ENCODE measurements at places on chromosomes 12 and 14. TPM values are rescaled to one million over a fixed set of nuclear protein-coding genes. Genes with fewer than 3 reads are reported as not detected.

DNA sequence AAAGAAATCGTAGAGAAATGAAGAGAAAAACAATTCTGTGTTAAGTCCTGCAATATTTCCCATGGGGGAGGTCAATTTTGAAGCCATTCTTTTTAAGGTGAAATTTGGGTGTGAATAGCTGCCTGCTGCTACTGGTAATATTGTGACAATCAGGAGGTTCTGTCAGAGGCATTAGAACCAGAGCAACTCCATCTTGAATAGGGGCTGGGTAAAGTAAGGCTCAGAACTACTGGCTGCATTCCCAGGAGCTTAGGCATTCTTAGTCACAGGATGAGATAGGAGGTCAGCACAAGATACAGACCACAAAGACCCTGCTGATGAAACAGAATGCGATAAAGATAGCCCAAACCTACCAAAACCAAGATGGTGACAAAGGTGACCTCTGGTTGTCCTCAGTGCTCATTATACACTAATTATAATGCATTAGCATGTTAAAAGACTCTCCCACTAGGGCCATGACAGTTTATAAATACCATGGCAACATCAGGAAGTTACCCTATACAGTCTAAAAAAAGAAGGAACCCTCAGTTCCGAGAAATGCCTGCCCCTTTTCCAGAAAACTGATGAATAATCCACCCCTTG, 24.8 kb upstream of the MTHFD1 start:
- no peak for DNase-seq

Gene KRT75
- total RNA-seq, result not detected

Gene TAS2R31
- 7.0 TPM for total RNA-seq

Gene DTX1
- total RNA-seq, result 11.9 TPM

Measured in body of pancreas (tissue), 4 donors.